ENCODE measurements at places on chromosomes 1 and 21. TPM values are rescaled to one million over a fixed set of nuclear protein-coding genes. Genes with fewer than 3 reads are reported as not detected.

GRCh38 chr1:231619257-231619634 is 7.3 kb upstream of the DISC1 start:
- no peak for DNase-seq

GRCh38 chr1:159274631-159275030 is 27.5 kb upstream of the FCER1A start:
- DNase-seq, result no peak

- DNase-seq, result no peak
Measured at GRCh38 chr21:45256021-45256911, 31.4 kb downstream of the POFUT2 start.

- no peak for DNase-seq
Measured at GRCh38 chr1:169650551-169650950, 20.6 kb upstream of the SELP start.

DNA sequence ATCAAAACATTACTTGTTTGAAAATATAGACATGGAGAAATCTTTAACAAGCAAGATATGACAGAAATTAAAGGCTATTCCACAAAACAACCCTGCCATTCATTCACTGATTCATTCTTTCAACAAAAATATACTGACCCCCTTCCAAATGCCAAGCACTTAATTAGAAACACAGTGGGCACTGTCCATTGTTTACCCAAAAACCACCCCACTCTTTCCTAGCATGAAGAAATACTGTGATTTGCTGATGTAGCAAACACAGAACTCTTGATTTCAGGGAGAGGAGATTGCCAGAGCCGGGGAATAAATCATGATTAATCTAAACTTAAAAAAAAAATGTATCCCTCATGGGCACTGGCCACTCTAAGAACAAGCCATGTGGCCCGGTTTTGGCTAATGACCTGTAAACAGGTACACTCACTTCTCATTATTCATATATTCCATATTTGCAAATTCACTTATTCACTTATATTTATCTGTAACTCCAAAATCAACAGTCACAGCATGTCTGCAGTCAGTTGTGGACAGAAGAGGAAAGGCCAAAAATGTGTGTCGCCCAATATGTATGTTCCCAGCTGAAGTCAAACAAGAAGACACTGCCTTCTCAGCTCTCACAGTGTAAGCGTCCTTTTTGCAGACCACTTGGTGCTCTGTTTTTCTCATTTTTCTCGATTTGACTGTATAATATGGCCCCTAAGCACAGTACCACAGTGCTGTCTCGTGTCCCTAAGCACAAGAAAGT is 133.1 kb downstream of the SMYD3 start:
- no peak for DNase-seq

DNA sequence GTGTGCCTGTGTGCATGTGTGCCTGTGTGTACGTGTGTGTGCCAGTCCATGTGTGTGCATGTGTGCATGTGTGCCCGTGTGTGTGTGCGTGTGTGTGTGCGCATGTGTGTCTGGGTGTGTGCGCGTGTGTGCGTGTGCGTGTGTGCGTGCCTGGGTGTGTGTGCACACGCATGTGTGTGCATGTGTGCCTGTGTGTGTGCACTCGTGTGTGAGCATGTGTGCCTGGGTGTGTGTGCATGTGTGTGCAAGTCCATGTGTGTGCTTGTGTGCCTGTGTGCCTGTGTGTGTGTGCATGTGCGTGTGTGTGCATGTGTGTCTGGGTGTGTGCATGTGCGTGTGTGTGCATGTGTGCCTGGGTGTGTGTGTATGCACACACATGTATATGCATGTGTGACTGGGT is 28.7 kb upstream of the COL6A2 start:
- DNase-seq, result no peak

GRCh38 chr21:39232861-39233291 is 49.6 kb upstream of the PSMG1 start:
- no peak for DNase-seq

DNA sequence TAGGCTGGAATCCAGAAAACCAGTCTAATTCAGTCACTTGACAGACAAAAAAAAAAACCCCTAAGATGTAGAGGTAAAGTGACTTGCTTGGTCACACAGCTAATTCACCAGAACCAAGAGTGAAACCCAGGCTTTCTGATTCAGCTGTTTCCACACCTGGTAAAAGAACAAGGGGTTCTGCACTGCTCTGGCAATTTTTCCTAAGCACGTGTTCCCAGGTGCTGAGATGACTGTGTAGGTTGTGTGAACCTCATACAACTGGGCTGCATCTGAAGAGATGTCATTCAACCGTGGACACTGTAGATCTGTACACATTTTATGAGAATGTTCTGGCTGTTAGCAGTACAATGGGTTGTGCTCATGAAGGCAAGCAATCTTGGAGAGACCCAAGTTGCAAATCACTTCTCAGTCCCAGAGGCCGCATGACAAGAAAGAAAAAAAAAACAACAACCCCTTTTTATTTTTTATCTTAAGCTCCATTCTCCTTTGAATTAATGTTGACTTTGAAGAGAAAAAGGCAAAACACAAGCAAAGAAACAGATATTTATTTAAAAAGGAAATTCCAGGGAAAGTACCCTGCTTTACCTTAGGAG is 95.4 kb downstream of the INTS7 start:
- DNase-seq, result no peak

DNA sequence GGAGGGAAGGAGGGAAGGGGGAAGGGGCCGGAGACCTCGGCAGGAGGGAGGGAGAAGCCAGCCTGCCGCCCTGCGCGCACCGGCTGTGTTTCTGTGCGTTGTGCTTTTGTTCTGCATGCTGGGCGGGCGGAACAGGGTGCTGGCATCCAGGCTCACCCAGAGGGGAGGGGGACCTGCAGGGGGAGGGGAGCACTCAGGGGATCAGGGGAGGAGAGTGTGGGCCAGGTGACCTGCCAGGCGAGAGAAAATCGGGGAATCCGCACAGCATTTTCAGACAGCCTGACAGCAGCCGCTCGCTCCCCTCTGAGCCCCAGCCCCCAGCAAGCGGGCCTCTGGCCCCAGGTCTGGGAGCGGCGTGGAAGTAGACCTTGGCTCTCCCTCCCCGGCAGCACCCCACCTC is 54.7 kb downstream of the RIPK4 start:
- no peak for DNase-seq

- peak; percentile 95 for DNase-seq
Measured at GRCh38 chr1:174999216-174999935, 371 bp upstream of the CACYBP start.

DNA sequence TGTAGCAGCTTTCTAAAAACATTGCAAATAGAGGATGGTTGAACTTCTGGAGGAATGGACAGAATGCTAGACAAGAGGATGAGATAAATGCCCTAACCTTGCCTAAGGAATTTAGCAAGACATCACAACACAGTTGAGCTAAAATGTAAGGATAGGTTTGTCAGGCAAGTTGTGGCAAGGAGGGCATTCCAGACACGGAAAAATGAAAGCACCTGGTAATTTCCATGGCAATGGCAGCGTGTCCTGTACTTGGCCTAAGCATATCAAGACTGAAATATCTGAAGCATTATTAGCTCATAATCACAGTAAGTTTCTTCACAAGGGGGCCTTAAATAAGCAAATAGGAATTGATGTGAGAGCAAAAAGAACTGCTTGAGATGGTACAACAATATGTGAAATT is 105.1 kb upstream of the USP25 start:
- DNase-seq, result no peak

GRCh38 chr1:91556556-91556955 is 55.9 kb downstream of the CDC7 start:
- no peak for DNase-seq

DNA sequence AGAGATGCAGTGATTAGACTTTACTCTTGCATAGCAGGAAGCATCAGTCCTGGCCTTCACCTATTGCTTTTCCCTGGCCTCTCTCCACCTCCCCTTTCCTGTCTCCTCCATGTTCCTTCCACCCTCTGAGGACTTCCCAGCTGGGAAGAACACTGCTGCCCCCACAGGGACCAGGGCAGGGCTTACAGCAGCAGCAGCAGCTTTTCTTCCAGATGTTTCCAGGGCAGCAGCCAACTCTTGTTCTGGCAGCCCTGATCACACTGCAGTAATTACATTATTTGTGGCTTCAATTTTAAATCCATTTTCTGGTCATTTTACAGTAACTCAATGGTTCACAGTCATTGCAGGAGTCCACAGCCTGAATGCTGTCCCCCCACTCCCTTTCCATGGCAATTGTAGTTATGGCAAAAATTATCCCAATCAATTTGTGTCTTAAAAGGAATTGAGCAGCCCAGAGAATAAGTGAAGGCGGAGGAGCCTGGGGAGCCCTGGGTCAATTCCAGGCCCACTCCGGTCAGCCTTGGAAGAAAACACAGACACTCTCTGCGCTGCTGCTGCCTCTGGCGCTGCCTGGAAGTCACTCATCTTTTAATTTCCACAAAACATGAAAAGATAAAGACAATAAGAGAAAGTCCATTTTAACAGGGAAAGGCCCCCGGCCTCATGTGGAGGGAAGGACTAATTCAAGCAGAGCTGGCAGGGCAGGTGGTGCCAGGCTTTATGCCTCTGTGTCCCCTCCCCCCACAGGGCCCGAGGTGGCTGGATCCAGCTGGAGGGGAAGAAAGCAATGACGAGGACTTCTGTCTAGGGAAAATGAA is 148.6 kb downstream of the GRIK3 start:
- no peak for DNase-seq

- no peak for DNase-seq
Measured at GRCh38 chr1:200869376-200869752, 3.4 kb upstream of the GPR25 start.

DNA sequence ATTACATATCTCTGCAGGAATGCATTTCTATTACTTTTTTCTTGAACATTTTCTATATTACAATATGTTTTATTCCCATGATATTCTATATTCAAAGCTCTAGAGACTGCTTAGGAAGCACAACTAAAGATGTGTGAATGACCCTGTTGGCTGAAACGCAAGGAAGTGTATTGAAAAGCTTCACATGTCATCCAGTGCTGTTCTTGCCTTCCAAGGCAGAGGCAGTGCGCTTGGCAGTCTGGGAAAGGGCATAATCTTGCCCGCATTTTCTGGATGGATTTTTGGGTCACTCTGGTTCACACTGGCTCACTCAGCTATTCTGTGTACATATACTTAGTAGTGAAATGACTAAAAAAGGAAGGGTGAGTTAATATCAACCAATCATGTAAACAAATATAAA is 262.4 kb downstream of the PTPRC start:
- no peak for DNase-seq

- no peak for DNase-seq
Measured at GRCh38 chr21:46646541-46647154, 11.2 kb downstream of the PRMT2 start.

GRCh38 chr21:33937931-33938339 is 22.3 kb upstream of the ATP5PO start:
- DNase-seq, result no peak

DNA sequence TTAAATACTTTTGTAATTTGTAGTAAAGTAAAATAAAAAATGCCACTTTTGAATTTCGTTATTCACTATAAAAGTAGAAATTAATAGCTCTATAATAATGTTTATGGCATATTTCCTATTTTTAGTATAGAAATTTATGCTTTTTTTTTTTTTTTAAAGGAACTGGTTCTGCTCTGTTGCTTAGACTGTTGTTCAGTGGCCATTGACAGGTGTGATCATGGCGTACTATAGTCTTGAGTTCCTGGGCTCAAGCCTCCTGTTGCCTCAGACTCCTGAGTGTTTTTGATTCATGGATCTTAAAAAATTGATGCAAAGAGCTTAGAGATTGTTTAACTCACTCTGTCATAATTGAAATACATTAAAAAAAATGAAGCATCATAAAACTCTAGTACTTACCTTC is 53.6 kb downstream of the RPS6KC1 start:
- no peak for DNase-seq

GRCh38 chr1:65176056-65176450 is 28.1 kb downstream of the AK4 start:
- DNase-seq, result no peak

- DNase-seq, result peak; percentile 75
Measured at GRCh38 chr1:192951691-192952460, 107.3 kb downstream of the UCHL5 start.

- no peak for DNase-seq
Measured at GRCh38 chr1:166305371-166305770, 138.6 kb upstream of the FAM78B start.

- no peak for DNase-seq
Measured at GRCh38 chr1:50135716-50136115, 27.0 kb downstream of the ELAVL4 start.

DNA sequence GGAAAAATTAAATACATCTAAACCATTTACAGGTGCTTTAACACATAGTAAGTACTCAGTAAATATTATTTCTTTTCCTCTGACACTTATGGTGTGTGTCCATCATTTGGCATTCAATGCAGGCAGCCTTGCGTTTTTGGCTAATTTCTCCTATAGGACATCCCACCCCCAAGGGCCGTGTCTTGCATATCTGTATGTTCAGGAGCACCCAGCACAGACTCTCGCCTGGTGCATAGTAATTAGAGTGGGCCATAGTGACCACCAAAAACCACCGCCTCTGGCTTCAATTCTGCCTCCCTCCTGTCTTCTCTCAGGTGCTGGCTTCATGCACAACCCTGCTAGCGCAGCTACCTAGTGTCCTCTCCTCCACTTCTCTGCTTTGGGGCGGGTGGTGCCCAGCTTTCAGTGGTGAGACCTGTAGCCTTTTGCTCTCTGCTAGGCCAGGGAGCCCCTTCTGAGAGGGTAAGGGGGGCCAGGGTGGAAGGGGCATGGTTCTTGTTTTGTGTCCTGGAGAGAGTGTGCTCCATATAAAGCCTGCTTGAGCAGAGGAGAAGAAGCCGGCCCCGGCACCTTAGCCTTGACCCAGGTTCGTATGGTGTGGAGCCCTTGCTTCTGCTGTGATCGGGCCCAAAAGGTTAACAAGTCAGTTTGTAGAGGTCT is 33.4 kb downstream of the BATF3 start:
- no peak for DNase-seq

- no peak for DNase-seq
Measured at GRCh38 chr1:1847890-1848289, 43.0 kb downstream of the GNB1 start.

GRCh38 chr1:1163538-1164070 is 10.1 kb upstream of the TTLL10 start:
- peak; percentile 46 for DNase-seq

The MYOG gene
- not detected for total RNA-seq

The SLC25A24 gene
- total RNA-seq, result 33.4 TPM

The ZNF683 gene
- not detected for total RNA-seq

The PCP4L1 gene
- total RNA-seq, result not detected

The NFASC gene
- 1.6 TPM for total RNA-seq

The OR2T35 gene
- total RNA-seq, result not detected

The KIAA1614 gene
- total RNA-seq, result not detected

The FAM72D gene
- 10.7 TPM for total RNA-seq

The TTC34 gene
- 1.2 TPM for total RNA-seq

The SPRR2A gene
- total RNA-seq, result not detected

The DHDDS gene
- total RNA-seq, result 49.6 TPM

The MRPS6 gene
- total RNA-seq, result 35.0 TPM

Measured in PC-3 (cell line).